ENCODE measurements at places on chromosomes 6 and 20.
A peak's percentile ranks its signal among the peaks of the same experiment; 100 is the strongest.

DNA sequence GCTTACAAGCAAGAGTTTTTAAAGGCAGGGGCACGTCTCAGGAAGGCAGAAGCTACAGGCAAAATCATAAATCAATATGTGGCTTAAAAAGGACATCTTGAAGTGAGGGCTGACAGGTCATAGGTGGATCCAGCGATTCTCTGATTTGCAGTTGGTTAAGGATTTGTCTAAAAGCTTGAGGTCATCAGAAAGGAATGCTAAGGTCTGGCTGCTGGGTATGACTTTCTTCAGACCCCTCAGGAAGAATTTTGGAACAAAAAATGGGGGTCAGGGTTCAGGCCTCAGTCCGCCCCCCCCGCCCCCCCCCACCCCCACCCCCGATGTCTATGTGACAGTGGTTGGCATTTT, 261.9 kb downstream of the CDH4 start:
- no peak for DNase-seq

DNA sequence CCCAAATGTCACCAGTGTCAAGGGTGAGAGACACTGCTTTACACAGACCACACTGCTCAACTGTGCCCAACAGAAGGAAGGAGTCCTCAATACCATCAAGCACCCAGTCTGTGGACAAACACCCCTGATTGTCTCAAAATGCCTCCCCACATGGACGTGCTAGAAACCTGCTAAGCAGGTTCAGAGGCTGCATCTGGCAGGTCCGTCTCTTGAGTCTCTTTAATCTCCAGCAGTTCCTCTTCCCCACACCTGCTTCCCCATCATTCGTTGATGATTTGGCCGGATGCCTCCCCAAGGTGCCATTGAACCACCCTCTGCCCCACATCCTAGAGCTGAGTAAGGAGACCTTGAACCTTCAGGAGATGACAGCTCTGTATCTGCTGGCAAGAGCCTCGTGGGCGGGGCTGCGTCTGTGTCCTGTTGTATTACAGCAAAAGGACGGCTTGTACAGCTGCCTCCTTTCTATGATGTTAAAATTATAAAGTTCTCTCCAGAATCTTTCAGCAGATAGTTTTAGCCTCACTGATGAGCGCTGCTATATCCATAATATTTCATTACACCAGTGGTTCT, 179.2 kb downstream of the PREX1 start:
- DNase-seq, result no peak

GRCh38 chr6:130670142-130670541, 157.1 kb upstream of the SMLR1 start:
- DNase-seq, result no peak

GRCh38 chr6:15881150-15881549, 218.3 kb upstream of the DTNBP1 start:
- peak; percentile 95 for DNase-seq

DNA sequence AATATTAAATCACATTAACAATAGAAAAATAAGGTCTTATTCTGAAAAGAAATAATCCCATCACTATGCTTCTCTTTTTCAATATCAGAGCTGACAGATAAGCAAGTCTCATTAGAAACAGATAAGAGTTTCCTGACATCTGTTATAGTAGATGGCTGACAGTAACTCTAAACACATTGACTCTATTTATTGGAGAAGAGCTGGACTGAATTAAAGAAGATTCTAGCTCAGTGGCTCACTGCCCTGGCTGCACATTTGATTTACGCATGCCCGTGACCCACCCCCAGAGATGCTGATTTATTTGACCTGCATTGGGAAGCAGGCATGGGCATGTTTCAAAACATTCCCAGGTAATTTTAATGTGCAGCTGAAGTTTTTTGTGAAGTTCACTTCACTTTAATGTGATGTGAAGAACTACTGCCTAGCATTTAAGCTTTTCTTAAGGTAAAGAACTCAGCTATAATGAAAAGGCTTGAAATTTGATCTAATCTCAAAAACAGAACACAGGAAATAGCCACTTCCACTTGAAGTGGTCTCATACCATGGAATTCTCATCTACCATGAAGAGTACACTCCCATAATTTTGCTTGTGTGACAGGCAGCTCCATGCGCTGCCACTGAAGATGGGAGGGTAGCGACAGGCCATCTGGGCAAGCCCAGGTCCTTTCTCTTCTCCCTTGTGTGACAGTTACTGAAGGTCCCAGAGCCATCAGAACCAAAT, 162.3 kb downstream of the TPBG start:
- no peak for DNase-seq

DNA sequence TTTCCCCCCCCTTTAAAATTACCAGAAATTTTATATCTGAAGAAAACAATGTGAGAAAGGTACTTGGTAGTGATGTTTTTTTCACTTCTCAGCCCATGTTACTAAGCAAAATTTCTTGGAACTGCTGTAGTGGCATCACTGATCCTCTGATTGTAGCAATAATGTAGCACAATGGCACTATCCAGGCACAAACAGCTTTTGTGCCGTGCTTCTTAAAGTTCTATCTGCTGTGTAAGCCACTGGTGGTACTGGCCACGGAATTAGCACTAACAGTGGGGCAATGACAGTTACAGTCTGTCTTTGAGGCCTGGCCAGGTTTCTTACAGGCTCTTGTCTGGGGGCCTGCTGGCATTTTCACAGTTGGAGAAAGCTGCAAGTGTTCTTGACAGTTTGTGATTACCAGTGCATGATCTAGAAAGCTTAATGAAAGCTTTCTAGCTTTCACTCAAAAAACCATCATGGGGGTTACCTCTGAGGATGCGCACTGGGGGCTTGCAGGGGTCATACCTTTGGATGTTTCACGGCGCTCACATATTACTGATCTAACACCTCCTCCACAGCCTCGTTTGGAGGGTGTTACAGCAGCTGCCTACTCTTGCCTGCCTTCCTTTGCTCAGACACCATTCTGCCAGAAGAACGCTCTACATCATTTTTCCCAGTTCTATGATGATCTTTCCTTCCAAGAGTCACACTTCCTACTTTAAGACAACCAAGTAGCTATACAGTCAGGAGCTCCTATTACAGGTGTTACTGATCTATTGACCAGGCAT, 58.4 kb upstream of the ARMH2 start:
- no peak for DNase-seq

DNA sequence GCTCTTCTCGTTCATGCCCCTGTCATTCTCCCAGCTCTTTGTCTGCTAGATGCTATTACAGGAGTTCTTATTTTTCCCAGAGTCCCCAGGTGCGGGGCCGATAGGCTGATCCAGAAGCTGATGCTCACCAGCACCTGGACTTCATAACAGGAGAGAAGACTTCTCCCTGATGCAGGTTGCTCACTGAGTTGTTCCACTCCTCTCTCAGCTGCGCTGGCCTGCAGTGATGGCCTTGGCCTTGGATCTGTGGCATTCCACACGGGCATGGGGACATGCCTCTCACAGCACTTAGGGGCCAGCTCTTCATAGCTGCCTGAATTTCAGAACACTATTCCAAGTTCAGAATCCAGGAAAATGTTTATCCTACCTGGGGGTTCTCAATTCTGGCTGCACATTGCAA, 7.1 kb upstream of the TXNDC5 start:
- no peak for DNase-seq

GRCh38 chr20:17721802-17722486, 22.2 kb downstream of the BANF2 start:
- no peak for DNase-seq

DNA sequence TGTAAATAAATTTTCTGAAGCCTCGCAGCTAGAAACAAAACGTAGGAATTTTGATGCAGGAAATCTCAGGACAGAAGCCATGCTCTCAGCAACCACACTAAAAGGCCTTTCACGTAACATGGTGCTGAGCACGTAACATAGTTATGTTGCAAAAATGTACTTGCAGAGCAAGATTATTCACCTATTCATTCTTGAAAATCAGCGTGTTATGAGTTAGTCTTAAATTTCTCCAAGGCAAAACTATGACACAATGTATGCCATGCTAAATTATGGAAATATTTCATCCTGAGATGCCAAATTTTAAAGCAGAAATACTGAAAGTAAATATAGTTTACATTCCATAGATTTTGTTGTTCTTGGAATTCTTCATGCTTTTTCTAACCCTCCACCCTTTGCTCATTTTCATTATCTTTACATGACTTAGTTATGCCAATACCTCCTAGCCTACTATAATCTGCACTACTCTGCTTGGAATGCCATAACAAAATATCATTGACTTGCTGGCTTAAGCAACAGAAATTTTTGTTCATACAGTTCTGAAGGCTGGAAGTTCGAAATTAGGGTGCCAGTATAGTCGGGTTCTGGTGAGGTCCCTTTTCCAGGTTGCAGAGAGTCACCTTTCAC, 179.8 kb upstream of the BMP5 start:
- no peak for DNase-seq
